ENCODE measurements at places on chromosomes 5 and 9.

DNA sequence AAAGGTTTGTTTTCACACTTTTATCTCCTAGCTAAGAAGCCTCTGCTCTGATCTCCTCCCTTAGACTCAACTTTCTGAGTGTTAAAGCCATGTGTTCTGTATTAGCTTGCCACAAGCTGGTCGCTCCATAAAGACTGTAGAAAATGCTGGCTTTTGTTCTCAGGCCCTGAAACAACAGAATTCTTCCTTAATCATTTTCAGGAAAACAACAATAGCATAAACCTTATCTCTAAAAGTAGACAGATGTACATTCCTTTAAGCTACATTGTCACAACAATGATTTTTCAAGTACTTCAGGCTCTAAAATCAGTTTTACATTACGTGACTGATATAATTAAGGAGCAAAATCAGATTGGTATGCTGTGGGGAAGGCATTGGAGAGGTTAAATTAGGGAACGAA is 41.9 kb downstream of the VCAN start:
- no peak for DNase-seq

DNA sequence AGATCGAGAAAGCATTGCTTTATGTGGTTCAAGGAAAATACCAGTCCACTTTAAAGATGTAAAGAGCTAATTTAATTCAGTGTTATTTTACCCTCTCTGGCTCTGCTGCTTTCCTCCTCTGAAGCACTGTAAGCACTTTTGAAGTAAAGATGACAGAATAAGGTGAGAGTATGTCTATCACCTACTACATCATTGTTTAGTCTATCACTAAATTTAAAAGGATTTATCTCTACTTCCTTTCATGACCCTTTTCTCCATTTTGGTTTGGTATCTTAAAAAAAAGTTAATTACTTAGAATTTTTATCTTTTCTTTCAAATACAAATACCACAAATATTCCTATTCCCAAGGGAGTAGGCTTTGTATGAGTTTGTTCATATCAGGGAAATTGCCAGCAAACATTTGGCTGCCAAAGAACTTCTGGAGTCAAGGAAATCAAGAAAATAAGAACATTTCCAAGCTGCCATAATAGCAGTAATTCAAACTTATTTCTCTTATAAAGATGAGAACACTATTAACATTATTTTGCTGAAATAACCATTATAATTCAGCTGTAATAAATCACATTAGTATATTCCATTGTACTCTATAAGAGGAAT is 77.8 kb downstream of the SLC38A9 start:
- no peak for DNase-seq

- no peak for DNase-seq
These were observed 79.3 kb upstream of the SH3PXD2B start for GRCh38 chr5:172533399-172534228.

DNA sequence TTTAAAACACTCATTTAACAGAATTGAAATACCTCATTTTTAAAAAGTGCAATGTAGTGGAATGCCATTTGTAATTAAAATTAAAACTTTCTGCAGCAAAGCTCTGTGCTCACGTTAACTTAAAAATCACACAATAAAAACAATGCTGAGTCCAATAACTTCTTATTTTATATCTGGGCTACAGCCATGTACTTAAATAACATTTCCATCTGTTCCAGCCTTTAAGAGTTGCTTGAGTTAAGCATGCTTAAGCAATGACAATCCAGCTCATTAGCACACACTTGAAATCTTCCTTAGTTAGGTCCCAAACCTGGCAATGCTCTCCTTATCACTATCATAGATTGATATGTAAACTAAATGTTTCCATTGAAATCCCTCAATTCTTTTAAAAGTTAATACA is 132.3 kb upstream of the CDH12 start:
- no peak for DNase-seq

- DNase-seq = no peak
These were observed 140.4 kb downstream of the AUH start for GRCh38 chr9:91221332-91221731.

All from islet precursor cell (in vitro differentiated cells).